DMS53 (cell line): ENCODE measurements at places on chromosomes 1 and 21.

GRCh38 chr1:244353551-244354091 lies 98.1 kb downstream of the ADSS2 start:
- peak; percentile 83 for DNase-seq

DNA sequence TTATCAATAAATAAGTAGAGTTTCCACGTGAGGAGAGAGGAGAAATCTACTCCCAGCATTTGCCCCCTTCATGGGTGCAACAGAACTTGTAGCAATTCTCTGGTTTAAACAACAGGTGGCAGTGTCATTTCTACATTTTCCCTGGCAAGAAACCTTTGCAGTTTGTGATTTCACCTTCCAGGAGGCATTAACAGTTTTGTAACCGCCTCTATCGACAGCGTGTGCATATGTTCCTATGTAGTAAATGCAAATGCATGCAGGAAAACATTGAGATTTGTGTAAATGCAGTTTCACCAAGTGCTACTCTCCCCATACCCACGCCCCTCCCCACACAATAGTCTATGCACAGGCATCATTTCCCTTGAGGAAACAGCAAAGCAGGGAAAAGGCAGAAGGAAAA lies 494.7 kb downstream of the SMYD3 start:
- DNase-seq: peak; percentile 63

- peak; percentile 72 for DNase-seq
Observed at GRCh38 chr1:20733360-20733975, 965 bp upstream of the SH2D5 start.

- DNase-seq: no peak
Observed at GRCh38 chr1:232134365-232134764, 495.6 kb downstream of the SIPA1L2 start.

GRCh38 chr1:59013276-59013927 lies 229.6 kb upstream of the JUN start:
- DNase-seq: no peak

- DNase-seq: no peak
Observed at GRCh38 chr1:110690709-110691365, 16.1 kb upstream of the KCNA3 start.

GRCh38 chr1:33454646-33455282 lies 17.7 kb upstream of the ZSCAN20 start:
- no peak for DNase-seq
